ENCODE measurements at places on chromosomes 11 and 22.
A peak's percentile ranks its signal among the peaks of the same experiment; 100 is the strongest.

GRCh38 chr11:13486926-13487660 lies 8.7 kb downstream of the PTH start:
- peak; percentile 70 for DNase-seq

DNA sequence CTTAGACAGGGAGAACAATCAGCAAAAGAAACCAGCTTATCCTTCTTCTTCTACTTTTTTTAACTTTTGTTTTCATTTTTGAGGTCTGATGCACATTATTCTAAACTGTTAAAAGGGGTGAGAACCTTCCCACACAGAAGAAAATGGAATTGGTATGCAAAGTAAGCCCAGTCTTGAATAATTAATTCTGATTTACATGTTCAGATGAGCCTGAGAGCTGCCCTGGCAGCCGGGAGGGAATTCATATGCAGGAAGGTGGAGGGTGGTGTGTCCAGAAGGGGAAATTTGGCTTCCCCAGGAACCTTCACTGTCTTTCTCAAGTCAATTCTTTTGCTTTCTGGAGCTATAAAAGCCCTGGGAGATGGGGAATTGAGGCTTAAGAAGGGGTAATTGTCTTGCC lies 181.0 kb downstream of the INSC start:
- DNase-seq: no peak

DNA sequence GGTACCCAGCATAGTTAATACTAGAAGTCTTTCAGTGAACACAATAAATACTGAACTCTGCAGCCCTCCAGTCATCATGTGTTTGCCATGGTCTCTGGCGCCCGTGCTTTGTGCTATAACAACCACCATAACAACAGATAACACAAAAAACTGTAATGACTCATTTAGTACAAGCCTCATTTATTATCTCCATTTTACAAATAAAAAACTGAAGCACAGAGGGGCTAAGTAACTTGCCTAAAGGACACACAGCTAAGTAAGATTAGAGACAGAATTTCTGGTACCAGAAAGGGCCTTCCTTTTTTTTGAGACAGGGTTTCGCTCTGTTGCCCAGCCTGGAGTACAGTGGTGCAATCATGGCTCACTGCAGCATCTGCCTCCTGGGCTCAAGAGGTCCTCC lies 19.5 kb downstream of the RBFOX2 start:
- no peak for DNase-seq

DNA sequence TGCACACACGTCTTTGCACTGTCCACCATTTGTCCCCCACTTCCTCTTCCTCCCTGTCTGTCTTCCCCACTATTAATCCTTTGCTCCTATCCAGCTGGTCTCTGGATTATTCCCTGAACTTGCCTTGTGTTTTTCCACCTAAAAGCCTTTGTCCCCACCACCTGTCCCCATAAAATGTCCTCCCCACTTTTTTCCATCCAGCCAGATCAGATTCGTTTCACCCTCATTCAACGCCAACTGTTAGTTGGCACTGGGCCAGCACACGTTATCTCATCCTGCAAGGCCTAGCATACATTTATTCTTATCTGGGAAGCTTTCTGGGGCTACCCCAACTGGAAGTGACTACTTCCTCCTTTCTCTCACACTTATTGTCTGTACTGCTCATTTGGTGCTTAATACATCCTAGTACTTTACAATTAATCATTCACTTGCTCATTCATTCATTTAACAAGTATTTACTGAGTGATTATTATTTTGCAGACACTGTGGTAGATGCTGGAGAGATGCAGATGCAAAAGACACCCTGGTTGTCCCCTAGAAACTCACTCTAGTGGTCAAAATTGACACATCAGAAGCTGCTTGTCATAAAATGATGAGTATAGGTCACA lies 96.2 kb downstream of the RASSF10 start:
- no peak for DNase-seq

DNA sequence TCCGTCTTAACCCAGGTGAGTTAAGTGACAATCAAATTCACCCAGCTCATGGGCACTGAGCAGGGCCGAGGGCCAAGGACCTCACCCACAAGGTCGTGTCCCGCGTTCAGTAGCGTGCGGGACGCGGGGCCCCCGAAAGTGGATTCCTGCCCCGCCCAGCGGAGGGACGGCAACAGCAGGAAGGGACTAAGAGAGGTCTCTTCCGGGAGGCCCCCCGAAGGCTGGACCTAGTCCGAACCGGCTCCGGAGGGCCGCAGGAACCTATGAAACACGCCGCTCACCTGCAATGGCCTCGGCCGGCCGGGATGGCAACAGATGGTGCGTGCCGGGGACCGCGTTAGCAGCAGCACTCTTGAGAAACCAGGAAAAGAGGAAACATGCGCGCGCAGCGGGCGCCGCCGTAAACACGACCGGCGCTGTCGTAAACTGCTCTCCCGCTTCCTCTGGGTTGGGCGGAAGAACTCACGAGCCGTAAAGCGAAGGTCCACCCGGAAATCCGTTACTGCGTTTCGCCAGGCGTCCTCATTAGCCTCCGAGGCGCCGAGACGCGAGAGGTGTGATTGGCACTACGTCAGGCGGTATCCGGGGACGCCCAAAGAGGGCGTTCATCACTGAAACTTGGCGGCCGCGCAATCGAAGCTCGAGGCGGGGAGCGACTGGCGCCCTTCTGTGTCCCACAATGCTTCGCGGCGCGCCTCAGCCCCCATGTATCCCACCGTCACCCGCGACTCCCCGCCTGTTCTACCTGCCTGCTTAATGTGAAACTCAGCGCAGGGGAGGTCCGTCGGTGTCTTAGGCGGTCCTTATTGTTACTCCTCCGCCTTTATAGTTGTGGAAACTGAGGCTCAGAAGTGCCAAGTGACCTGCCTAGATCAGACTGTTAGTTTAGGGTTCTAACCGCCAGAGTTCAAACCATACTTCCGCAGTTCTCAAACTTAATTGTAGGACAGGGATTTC lies at the start of gene EIF3D:
EIF3D (minus strand) TSS at position 372 of the 957 bp plus-strand sequence. CDS start 3,045 bp downstream, outside the sequence.
- DNase-seq: peak; percentile 99

DNA sequence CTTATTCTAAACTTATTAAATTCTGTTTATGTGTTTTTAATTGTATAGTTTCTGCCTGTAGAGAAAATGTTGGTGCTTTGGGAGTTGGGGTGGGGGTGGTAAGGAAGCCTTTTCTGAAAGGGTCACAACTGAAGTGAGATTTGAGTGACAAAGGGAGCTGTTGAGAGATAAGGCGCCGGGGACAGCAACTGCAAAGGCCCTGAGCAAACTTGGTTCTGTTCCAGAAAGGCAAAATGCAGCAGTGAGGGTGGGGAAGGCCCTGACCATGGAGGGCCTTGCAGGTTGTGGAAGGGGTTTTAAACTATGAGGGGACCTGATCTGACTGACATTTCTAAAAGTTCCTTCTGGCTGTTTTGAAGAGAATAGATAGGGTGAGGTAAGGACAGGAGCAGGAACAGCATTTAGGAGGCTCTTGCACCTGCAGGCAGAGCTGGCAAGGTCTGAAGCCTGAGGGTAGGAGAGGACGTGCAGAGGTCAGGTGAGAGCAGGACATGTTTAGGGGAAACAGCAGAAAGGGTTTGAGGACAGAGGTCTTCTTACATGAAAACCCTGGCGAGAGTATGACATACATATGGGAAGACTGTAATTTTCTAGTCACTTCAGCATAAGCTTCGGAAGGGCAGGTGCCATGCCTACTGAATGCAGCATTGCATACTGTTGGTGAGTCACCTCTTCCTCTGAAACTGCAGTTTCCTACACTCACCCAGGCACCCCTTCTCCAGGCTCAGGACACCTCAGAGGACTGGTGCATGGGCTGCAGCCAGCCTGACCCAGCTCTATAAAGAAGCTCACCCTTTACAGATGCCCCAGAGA lies 190.7 kb downstream of the SNX19 start:
- no peak for DNase-seq

DNA sequence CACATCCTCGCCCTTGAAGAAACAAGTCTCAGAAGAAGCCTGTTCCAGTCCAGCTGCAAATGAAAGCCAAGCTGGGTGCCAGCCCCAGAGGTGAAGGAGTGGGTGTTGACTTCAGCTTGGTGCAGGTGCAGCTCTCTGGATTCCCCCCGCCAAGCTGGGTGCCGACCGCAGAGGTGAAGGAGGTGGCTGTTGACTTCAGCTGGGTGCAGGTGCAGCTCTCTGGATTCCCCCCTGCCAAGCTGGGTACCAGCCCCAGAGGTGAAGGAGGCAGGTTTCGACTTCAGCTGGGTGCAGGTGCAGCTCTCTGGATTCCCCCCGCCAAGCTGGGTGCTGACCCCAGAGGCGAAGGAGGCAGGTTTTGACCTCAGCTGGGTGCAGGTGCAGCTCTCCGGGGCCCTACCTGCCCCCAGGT lies 1234.0 kb downstream of the TBC1D22A start:
- DNase-seq: no peak

GRCh38 chr11:116454951-116455350 lies 317.8 kb downstream of the BUD13 start:
- DNase-seq: no peak

- no peak for DNase-seq
Measured at GRCh38 chr11:36041988-36042611, 98.2 kb downstream of the LDLRAD3 start.

DNA sequence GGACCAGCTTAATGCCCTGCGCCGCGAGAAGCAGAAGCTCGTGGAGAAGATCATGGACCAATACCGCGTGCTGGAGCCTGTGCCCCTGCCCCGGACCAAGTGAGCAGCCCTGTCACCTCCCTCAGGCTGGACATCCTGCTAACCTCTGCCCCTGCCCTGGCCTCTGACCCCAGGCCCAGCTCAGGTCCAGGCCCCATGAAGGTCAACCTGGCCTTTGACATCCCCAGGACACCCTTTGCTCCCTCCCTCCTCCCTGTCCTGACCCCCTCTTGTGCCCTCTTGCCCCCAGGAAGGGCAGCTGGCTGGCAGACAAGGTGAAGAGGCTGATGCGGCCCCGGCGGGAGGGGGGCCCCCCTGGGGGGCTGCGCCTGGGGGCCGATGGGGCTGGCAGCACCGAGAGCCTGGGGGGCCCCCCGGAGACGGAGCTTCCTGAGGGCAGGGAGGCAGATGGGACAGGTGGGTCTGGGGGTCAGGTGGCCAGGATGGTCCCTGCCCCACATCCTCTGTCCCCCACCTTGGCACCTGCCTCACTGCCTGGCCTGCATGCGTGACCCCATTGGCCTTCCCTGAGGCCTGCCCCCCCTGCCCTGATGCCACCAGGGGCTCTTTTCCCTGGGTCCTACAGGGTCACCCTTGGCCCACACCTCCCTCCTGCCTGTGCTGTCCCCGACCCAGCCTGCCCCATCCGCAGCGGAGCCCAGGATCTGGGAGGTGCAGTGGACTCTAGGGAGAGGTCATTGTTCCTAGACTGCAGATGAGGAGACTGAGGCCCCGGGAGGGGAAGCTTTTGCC lies 5.1 kb upstream of the RPS6KA4 start:
- no peak for DNase-seq

DNA sequence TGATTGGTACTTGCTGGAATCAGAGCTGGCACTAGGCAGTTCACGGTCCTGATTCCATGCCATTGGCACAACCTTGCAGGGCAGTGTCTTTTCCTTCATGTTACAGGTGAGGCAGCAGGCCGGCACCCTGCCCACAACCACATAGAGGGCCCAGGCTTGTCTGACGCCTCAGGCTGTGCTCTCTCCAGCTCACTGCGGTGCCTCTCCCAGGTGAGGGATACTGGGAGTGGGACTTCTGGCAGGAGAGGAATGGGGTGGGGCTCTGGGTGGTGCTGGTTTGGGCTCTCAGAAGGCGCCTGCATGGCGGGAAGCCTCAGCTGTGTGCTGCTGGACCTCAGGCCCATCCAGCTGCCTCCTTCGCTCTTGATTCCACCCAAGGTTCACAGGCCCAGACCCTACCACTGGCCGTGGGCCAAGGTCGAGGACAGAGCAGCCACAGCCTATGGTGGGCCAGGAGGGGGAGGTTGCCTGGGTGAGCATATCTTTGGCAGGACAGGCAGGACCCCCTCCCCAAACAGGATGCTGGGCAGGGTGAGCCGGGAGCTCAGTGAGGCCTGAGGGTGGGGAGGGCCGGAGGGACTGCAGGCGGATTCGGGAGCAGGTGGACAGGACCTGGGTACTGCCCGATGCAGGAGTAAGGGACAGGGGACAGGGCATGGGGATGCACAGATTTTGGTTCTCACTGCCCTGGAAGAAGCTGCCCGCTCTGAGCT lies 7.0 kb upstream of the MPPED1 start:
- DNase-seq: no peak

DNA sequence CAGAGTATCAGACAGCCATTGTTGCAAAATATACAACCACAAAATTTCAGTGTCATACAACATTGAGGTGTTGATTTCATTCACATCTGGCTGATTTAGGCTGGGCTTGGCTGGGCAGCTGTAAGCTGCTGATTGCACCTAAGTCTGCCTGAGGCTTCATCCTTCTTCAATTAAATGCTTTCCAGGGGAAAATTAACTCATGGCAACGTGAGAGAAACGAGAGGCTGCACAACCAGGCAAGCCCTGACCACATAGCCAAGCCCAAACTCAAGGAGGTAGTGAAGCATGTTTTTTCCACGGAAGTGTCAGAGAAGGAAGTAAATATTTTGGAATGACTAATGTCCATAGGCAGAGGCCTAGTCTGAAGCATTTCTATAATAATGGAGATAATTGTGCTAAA lies 273.8 kb upstream of the ZC3H12C start:
- DNase-seq: no peak

DNA sequence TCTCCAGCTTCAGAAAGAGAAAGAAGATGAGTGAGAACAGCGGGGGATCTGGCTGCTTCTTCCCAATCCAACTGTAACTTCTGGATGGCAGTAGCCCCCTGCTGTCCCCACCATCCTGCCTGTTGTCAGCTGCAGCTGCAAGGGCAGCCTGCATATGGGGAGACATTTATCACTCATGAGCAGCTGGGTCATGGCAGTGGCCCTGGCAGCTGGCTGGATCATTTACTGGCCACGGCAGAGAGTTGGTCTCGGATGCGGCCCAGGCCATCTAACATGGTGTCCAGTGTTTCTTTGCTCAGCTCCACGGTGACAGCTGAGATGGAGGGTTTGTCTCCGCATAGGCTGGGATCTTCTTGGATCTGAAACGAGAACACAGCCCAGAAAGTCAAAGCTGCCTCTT lies 14.8 kb downstream of the COMMD9 start:
- no peak for DNase-seq

DNA sequence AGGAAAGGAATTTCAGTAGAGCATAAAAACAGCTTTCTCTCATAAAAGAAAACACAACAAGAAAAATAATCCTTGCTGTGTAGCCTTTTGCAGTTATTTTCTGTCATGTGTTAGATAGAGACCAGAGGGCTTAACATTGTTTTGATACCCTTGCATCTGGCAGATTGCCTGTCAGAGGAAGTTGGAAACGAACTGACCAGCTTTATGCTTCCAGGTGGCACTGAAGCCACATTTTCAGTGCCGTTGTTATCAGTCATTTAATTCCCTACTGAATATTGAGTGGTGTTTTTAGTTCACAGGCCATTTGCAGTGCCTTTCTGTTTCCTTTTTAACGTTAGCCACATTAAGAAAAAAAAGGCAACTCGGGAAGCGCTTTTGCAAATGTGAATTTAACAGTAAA lies 21.5 kb upstream of the RAG2 start:
- no peak for DNase-seq

DNA sequence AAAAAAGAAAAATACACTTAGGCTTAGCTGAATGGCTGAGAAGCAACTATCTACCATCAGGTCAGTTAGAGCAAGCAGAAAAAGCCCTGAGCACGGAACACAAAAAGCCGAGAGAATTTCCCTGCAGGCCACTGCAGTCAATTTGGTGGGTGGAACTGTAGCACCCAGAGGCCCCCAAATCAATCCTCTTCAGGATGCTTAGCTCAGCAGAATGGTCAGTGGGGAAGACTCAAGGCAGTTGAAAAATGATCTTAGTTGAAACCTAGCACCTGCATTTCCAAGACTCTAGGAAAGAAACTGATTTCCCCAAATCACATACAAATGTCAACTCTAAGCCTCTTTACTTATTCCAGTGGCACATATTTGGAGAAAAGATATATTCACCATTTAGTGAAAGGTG lies 327.4 kb upstream of the SYN3 start:
- no peak for DNase-seq

All from stimulated activated naive CD8-positive, alpha-beta T cell treated with anti-CD3 and anti-CD28 coated beads, Interleukin-15, amount 100 ng/mL, for 72 hours (primary cell).